ENCODE measurements at places on chromosomes 7 and 10.

- DNase-seq: no peak
Observed at GRCh38 chr10:124978376-124978725, 36.4 kb downstream of the ZRANB1 start.

- no peak for DNase-seq
Observed at GRCh38 chr10:126250045-126250444, 138.2 kb downstream of the ADAM12 start.

- no peak for DNase-seq
Observed at GRCh38 chr10:59829024-59829423, 75.8 kb upstream of the MRLN start.

GRCh38 chr10:103452506-103453230, 498 bp upstream of the CALHM2 start:
- no peak for DNase-seq

DNA sequence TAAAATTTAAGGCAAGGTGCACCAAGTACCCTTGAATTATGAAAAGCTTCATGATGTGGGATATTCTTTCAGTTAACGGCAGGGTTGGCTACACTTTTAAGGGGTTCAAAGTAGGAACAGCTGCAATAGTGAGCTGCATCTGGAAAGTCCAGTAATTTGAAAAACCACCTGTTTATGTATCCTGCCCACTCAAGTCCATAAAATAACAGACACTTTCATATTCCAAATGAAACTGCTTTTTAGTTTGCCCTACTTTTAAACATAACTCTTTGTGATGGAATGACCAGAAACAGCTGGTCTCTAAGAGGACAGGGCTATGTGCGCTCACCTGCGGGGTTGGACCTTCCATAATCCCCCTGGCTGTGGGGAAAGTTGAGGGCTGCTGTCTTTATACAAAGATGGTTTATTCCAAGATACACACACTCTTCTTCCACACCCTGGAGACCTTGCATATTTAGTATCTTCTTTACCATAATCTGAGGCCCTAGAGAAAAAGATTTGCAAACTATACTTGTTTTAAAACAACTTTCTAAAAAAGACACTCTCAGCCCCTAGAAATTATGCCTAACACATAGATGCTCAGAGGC, 7.4 kb downstream of the CAV1 start:
- DNase-seq: no peak

- no peak for DNase-seq
Observed at GRCh38 chr10:133091316-133091715, 3.6 kb downstream of the ADGRA1 start.

GRCh38 chr7:42753811-42754363, 158.0 kb downstream of the C7orf25 start:
- no peak for DNase-seq

DNA sequence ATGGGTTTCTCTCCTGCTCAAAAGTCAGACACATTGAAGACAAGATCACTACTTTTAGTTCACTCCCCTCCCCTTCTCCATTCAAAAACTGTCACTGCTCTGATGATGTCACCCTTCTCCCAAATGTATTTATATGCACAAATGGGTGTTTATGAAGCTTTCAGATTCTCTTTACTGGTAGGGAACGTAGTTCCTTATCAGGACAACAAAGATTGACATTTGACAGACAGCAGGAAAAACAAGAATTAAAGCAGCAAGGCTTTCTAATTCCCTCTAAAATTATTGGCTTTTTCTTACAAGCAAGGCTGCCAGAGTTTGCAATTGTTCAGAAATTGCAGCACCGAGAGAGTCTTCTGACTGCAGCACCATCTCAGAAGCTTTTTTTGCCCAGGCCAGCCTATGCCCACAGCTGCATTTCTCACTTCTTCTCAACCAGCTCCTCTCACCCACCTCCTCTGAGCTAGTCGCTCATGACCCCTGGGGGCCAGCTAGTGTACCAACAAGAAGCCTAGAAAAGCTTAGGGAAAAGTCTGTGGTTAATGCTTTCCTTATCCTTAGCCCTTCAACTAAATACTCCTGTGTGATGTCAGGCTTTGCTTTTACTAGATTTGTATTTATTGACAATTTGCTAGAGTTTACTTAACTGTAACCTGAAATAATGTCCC, 265.1 kb downstream of the HTR7 start:
- DNase-seq: peak; percentile 43

GRCh38 chr7:82677493-82677892, 233.9 kb upstream of the CACNA2D1 start:
- peak; percentile 85 for DNase-seq

- no peak for DNase-seq
Observed at GRCh38 chr10:126904516-126904817, 761 bp upstream of the DOCK1 start.

DNA sequence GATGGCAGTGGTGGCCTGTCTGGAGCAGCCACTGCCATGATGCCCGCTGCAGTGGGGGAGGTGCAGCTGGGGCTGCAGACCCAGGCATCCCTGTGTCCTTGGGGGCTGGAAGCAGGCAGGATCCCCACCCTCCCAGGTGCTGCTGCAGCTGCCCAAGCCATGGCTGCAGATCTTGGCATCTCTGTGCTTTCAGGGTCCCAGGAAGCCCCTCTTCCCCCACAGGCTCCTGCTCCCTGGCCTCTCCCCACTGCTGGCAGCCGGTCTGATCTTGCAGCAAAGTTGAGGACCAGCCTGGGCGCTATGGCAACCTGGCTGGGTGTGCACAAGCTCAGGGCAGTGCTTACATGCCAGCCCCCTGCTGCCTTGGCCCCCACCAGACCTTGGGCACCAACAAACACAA, 78.5 kb downstream of the SAMD9 start:
- no peak for DNase-seq

GRCh38 chr7:148664324-148664723, 34.4 kb upstream of the CUL1 start:
- DNase-seq: no peak

GRCh38 chr10:34360984-34361383, 454.1 kb downstream of the PARD3 start:
- no peak for DNase-seq

DNA sequence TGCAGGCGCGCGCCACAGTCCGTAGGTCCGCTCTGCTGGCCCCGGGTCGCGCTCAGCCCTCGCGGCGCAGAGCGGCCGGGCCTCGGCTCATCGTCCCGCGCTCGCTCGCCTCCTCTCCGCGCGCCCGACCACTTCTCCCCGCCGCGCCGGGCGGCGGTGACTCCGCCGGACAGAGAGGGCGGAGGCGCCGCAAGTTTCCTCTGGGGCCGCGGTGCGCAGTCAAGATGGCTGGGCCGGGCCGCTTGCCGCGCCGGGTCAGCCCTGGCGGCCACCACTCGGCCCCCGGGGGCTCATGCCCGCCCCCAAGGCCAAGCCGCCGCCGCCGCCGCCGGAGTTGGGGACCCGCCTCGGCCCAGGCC, 441 bp downstream of the FZD8 start:
- no peak for DNase-seq

- DNase-seq: peak; percentile 34
Observed at GRCh38 chr7:128869138-128869943, 6.7 kb downstream of the ATP6V1F start.

DNA sequence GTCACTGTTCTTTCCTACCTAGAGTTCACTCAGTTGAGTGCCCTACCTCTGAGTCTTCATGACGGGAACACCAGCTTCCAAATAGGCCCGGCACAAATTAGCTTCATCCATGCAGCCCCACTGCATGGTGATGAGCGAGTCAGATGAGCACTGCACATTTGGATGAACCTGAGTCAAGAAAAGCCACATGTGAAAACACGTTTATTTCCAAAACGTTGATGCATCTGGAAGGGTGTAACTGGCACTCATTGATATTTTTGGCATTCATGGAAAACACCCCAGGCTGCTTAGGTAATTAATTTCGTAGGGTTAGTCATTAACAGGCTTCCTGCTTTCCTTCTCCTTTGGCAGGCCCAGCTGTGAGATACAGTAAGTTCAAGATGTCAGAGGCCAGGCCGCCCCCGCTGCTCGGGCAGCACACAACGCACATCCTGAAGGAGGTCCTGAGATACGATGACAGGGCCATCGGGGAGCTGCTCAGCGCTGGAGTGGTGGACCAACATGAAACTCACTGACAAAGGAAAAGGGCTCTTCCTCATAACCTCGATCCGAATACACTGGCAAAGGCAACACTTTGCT, 725.2 kb downstream of the SUGCT start:
- no peak for DNase-seq

DNA sequence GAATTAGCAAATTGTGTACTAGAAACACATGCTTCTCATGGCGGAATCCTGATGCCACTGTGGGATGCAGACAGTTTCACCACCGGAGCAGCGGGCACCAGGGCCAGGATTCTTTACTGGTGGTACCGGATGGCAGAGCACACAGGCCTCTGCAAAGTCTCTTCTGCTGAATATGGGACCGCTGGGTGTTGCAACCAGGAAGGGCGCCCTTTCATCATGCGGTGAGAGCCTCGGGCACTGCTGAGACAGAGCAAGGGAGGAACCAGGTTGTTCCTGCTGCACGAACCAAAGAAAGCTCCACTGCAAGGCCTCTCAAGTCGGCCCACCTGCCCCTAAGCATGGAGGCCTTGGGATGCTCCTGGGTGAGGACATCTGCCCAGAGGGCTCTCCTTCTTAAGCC, 57.0 kb upstream of the NMT2 start:
- DNase-seq: no peak

DNA sequence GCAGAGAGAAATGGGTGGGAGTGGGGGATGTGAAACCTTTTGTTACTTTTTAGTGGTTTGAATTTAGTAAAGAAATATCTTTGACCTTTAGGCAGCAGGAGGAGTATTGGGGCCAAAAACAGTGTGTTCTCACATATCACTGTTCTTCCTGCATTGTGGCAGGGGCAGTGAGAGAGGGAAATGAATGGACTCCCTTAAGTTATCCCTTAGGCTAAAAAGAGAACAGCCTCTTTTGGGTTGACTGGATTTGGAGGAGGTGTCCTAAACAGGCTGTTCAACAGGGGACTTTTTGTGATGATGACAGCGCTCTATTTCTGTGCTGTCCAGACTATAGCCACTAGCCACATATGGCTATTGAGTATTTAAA, 22.3 kb downstream of the ZNF775 start:
- no peak for DNase-seq

- DNase-seq: peak; percentile 64
Observed at GRCh38 chr7:3043544-3044371, at the start of gene CARD11. Gene CARD11, minus strand, starts transcription at chr7:3043867. Its CDS starts 85,361 bp downstream, at chr7:2958506.

DNA sequence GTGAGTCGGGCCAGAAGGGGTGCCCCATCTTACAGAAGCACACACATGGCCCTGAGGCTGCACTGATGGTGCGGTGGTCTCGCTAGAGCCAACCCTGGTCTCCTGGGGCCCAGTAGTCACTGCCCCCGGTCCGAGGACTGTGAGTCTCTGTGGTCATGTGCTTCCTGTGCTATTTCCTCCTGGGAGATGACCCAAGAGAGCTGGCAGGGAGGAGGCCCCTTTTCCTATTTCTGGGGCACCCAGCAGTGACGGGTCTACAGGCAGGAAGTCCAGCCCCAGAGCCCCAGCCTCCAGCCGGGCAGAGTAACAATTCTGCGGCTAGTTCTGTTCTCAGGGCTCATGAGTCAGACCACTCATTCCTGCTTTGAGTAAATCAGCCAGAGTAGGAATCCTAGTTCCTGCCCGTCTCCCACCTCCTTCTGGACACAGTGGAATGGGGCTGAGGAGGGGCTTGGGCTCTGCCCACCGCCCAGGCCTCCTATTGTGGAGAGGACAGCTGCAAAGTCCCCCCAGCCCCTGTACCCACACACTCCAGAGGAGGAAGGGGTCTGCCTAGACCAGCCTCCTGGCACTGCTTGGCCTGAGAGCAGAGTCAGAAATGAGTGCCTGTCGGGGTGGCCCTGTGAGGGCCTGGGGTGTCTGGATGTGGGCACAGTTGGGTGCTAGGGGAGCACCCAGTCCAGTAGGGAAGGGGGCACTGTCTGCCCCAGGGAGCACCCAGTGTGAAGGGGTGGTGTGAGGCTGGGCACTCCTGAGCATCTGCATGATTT, 80.5 kb upstream of the PPIF start:
- DNase-seq: no peak

GRCh38 chr7:158176561-158177173, 411.0 kb downstream of the PTPRN2 start:
- DNase-seq: no peak

GRCh38 chr7:1298931-1299885, 66.5 kb downstream of the UNCX start:
- DNase-seq: no peak

- no peak for DNase-seq
Observed at GRCh38 chr7:19304086-19304485, 158.9 kb upstream of the FERD3L start.

GRCh38 chr10:114044247-114045135, 825 bp downstream of the ADRB1 start:
- DNase-seq: no peak

GRCh38 chr7:20238754-20239324, 21.7 kb upstream of the MACC1 start:
- no peak for DNase-seq
